ENCODE measurements at places on chromosomes 16 and 17.
A peak's percentile ranks its signal among the peaks of the same experiment; 100 is the strongest.

DNA sequence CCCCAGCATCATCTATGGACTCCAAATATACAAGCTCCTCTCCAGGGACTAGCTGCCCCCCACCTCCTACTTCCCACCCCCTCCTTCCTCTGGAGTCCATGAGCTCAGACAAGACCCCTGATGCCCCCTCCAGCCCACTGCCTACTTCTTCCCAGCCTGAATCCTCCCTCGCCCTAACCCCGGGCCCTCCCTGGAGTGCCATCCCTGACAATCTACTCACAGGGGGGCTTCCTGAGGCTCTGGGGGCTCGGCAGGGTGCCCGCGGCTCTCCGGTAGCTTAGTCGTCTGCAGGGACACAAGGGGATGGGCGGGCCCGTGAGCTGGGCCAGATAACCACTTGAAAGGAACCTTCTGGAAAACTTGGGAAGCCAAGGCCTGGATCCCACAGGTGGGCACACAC is 15.1 kb downstream of the MPP3 start:
- DNase-seq, result no peak

DNA sequence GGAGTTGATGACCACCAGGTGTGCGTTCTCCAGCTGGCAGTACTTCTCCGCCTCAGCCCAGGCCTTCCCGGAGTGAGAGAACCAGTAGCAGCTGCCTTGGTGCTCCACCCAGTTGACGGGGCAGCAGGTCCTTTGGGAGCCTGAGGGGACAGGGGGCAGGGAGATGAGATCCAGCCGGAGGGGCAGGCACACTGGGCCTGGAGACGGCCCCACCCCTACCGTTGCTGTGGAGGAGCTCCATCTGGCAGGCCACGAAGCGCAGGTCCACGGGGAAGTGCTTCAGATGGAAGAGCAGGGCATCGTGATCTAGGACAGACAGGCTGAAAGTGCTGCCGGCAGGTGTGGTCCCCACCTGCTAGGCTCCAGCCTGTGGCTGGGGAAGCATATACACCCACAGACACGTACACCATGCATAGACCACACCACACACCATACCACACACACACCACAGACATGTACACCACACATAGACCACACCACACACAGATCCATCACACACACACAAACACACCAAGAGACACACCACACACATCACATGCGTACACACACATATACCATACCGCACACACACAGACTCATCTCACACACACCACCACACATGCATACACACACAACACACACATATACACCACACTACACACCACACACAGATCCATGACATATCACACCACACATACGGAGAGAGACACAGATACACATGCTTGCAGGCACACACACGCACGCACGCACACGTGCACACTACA is 7.4 kb downstream of the ASGR2 start:
- no peak for DNase-seq

DNA sequence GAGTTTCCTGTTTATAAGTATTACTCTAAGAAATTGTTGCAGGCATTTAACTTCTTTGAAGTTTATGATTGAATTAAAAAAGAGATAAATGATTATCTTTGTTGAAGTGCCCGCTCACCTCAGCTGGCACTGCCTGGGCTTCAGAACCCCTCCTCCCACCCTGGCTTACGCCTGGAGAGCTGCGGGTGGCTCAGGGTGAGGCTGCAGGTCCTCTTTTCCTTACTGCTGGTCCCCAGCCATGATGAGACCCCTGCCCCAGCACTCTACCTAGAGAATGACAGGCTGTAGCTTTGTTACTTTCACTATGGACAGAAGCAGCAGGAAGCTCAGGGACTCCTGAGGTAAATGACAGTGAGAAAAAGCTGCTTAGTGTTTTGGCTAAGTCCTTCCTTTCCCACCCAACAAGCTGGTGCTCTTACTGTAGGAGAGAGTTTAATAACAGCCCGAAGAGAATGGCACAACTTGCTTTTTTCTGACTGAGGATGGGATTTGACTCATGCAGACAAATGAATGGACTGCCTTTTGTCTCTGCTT is 62.1 kb downstream of the EPN2 start:
- DNase-seq, result no peak

- DNase-seq, result peak; percentile 42
Measured at GRCh38 chr16:67999985-68000384, 701 bp upstream of the DPEP2 start.

GRCh38 chr16:79466111-79466510 is 134.4 kb downstream of the MAF start:
- no peak for DNase-seq

- no peak for DNase-seq
Measured at GRCh38 chr16:27745348-27745747, 195.4 kb downstream of the KATNIP start.

DNA sequence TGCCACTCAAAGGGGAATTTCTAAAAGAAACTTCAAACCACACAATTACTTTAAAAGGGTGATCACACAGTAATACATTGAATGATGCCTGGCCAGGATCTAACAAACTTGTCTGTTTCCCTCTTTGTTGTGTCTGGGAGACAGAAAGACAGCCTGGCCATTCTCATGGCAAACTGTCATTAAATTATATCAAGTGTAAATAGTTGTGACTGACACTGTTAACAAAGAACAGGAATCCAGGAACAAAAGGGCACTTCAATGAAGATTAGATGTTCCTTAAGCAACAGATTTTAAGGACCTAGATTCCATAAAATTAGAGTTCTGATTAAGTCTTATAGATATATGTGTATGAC is 383.6 kb downstream of the KCNJ2 start:
- no peak for DNase-seq

DNA sequence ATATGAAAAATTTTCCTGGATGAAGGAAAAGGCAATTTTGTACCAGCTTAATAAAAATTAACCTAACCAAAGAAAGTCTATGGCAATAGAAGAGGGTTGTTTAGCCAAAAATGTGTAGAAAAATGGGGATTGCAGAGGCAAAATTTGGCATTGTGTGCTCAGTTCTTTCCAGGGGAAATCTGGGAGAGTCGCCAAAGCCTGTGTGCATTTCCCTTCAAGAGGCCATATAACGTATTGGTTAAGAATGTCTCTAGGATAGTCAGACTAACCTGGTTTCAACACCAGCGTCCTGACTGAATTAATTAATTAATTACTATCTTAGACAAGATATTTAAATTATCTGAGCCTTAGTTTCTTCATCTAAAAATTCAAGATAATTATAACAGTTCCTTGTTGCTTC is 44.8 kb upstream of the HLF start:
- no peak for DNase-seq

GRCh38 chr17:31144836-31145235 is 50.1 kb downstream of the NF1 start:
- no peak for DNase-seq

- DNase-seq, result no peak
Measured at GRCh38 chr17:72926171-72926570, 166.3 kb downstream of the SLC39A11 start.

DNA sequence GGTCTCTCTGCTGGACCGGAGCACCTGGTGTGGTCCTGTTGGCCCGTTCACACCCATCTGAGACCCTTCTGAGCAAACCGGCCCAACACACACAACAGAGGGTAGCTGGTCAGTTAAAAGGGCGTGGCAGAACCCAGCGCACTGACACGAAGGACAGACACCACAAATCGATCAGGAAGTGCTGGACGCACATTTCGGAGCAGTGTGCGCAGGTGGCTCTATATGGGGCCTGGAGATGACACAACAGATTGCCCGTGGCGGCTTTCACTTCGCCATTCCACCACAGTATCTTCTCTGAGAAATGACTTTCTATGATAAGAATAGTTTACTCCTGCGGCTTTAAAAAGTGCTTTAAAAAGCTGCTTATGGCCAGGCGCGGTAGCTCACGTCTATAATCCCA is 12.5 kb downstream of the CCDC57 start:
- no peak for DNase-seq

DNA sequence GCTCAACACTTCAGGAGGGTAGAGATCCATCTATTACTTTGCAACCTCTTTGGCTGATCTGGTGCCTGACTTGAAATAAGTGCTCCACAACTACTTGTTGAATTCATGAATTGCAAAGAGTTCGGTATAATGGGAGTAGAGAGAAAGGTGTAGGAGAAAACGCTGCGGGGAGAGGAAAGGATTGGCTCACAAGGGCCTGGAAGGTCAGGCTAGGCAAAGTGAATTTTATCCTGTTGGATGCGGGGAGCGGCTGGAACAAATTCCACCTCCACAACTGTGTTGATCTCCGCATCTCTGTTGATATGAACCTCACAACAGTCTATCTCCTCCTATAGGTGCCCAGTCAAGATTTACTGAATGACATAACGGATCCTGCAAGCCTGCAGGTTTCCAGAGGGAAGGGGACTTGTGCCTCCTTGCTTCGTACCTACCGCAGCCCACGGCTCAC is 684 bp downstream of the SLX4 start:
- no peak for DNase-seq

GRCh38 chr16:56479469-56479868 is 28.1 kb downstream of the OGFOD1 start:
- no peak for DNase-seq

DNA sequence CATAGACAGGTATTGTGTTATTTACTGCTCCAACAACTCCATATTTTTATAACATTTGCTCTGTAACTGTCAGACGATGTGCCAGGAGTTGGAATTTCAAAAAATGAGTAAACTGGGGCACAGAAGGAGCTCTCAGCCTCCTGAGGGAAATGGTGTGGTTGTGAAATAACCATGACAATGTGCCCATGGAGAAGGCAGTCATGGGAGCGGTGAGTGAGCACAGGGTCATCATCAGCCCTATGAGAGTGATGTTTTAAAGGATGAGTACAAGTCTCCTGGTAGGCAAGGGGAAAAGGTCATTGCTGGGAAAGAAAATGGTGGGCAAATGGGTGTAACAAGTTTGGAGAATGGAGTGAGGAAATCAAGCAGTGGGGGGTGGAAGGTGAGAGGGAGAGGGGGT is 115.0 kb upstream of the SEC14L1 start:
- DNase-seq, result peak; percentile 5

GRCh38 chr16:11742093-11742535 is 543 bp downstream of the TXNDC11 start:
- peak; percentile 52 for DNase-seq

DNA sequence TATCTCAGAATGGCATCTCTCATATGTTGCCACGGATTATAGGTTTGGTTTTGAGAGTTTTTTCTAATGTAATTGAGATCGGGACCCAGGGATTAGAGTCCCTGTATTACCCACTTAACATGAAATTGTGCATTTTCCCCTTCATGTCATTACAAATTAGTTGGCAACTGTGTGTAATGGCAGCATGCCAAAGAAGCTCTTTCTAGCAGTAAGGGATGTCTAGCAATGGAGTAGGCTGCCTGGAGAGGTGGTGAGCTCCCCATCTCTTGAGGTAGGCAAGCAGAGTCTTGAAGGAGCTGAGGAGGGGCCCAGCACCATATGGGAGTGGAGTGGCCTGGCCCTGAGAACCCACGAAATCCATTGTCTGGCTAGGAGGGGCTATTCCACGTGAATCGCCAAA is 10.0 kb upstream of the KATNB1 start:
- no peak for DNase-seq

GRCh38 chr17:53792997-53793396 is 29.7 kb upstream of the KIF2B start:
- DNase-seq, result no peak

- no peak for DNase-seq
Measured at GRCh38 chr17:39450051-39450450, 1.0 kb downstream of the MED1 start.

DNA sequence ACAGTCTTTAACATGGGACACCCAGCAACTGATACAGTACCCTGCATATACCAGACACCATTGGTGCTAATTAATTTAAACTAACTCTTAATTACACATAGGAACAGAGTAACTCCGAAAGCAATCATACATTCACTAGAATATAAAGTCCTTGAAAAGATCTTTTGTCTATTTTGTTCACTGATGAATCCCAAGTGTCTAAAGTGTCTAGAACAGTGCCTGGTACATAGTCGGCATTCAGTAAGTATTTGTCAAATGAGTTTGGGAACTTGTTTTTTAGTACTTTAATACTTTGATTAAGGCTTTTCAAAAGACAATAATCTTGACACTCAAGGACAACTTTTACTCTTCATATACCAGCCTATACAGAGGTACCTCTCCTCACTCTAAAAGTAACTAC is 13.8 kb downstream of the YWHAE start:
- no peak for DNase-seq

DNA sequence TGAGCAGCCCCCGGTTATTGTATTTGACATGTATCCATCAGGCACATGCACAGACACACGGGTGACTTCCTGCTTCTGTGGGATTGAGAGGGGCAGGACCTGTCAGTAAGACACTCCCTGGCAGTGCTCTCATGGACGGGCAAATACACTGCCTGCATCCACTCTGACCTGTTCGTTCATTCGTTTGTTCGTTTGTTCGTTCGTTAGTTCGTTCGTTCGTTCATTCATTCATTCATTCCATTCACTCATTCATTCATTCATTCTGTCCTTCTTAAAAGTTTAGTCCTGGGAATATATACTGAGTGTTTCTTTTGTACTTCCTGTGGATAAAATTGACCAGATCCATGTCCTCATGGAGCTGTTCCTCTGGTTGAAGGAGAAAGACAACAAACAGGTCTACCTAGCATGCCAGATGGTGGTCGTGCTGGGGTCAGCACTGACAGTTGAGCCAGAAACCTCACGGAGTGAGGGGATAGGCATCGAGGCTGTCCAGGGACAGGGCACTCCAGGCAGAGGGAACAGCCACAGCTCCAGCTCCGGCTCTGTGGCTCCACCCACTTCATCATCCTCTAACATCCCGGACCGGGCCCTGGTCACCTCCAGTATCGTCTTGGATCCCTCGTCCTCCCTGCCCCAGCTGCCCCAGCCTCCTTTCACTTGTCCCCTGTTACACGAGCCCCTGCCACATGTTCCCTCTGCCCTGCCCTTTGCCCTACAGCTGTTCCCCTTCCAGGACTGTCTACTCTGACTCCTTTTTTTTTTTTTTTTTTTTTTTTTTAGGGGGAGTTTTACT is 336.1 kb downstream of the CPPED1 start:
- DNase-seq, result no peak

- DNase-seq, result no peak
Measured at GRCh38 chr16:88635671-88636319, 2.6 kb upstream of the IL17C start.

GRCh38 chr17:35901631-35902175 is 21.5 kb upstream of the CCL5 start:
- DNase-seq, result no peak

DNA sequence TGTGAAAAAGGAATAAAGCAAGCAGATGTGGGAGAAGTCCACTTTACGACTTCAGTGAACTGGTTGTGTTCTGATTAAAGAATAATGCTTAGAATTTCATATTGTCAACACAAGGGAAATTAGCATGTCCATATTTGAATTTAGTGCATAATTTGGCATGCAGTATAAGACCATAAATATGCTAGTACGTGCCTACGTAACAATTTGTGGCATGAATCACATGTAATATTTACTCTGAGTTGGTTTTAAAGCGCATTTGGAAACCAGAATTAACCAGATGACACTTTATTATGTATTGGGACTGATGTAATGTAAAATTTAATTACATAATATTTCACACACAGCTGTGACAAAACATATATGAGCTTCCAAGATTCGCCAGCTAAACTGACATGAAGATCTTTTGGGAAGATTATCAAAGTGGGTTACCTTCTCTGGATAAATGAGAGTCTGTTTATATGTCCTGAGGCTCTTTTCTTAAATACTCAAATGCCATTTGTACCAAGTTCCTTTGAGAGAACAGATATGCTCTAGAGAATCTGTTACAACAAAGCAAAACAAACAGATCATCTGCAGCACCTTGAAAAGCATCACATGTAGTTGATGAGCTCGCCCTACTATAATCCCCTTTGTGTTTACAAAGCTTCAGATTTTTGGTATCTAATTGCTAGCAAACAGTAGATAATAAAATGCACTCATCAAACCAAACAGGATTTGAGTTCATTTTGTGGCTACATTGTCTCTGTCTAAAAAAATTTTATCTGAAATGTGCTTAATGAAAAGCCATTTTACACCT is 1468.6 kb downstream of the CDH11 start:
- no peak for DNase-seq

All from suppressor macrophage treated with lipopolysaccharide for 4 hours (primary cell).